ENCODE measurements at places on chromosomes 1 and 21.

GRCh38 chr1:67791686-67792085 lies 41.6 kb downstream of the GNG12 start:
- DNase-seq: no peak

DNA sequence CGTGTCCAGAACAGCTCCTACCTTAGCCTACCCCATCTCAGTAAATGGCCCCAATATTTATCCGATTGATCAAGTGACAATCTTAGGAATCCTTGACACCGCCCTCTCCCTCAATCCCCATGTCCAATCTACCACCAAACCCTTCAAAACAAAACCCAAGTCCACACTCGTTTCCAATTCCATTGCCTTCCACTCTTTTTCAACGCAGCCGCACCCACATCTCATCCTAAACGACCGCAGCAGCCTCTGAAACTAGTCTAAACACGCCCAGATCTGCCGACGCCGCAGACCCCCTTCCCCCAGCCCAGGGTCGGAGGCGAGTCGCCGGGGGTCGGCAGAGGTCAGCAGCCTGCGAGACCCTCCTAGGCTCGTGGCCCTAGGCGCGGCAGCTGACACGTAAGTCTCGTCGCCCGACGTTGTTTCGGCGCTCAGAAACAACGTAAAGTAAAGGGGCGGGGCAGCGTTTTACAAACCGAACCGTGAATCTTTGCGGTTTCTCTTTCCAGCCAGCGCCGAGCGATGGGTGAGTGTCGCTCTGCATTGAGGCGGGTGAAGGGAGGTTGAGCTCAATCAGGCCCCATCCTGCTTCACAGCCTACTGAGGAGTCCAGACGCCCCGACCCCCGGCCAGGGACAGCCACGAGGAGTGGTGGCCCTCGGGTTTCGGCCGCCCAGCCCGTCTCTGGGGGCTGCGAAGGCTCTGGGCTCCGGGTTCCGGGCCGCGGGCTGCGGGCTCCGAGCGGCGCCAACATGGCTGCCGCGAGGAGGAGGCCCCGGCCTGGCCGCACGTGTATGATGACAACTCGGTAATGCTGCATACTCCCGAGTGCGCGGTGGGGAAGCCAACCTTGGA lies at the start of gene RPS8:
RPS8 (plus strand) TSS at position 463 of the 852 bp plus-strand sequence; CDS start at position 520, 57 bp downstream.
- DNase-seq: peak; percentile 82

DNA sequence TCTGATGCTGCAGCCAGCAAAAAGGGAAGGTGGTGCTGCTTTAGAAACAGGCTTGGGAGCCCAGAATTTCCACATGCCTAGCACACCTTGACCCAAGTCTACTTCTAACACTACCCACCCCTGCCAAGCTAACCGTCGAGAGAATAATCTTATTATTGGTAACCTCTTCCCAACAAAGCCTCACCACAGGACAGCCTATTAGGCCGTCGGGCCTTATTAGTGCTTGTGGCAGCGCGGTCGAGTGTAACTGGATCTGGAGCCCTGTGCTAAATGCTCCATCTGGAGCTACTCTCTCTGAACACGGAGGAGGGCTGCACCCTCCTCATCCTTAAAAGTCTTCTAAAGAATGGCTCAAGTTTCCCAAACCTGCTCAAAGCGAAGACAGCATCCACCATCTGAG lies 165.5 kb upstream of the NFIA start:
- no peak for DNase-seq

GRCh38 chr1:101250656-101251272 lies 13.9 kb downstream of the S1PR1 start:
- no peak for DNase-seq

GRCh38 chr1:208688656-208689315 lies 444.6 kb upstream of the PLXNA2 start:
- DNase-seq: no peak

GRCh38 chr1:172323686-172324085 lies 96.8 kb upstream of the C1orf105 start:
- no peak for DNase-seq

- DNase-seq: peak; percentile 42
Measured at GRCh38 chr1:921011-921837, 2.5 kb upstream of the SAMD11 start.

- no peak for DNase-seq
Measured at GRCh38 chr21:44087426-44088400, 19.5 kb upstream of the PWP2 start.

GRCh38 chr1:60054374-60054773 lies 19.2 kb downstream of the C1orf87 start:
- DNase-seq: no peak

DNA sequence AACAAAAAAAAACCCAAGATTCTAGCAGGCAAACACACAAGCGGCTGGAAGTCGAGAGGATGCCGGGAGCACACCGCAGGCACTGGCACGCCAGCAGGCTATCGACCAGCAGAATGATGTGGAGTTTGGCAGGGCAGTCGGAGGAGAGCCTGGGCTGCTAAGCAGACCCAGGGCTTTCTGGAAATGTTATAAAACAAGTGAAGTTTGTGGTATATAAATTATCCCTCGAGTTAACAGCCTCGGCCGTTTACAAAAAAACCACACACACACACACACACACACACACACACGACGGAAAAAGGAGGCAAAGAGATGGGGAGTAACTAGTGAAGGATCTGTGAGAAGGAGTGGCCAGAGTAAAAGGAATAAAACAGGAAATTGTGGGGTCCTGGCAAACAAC lies 87.2 kb upstream of the IVNS1ABP start:
- no peak for DNase-seq

DNA sequence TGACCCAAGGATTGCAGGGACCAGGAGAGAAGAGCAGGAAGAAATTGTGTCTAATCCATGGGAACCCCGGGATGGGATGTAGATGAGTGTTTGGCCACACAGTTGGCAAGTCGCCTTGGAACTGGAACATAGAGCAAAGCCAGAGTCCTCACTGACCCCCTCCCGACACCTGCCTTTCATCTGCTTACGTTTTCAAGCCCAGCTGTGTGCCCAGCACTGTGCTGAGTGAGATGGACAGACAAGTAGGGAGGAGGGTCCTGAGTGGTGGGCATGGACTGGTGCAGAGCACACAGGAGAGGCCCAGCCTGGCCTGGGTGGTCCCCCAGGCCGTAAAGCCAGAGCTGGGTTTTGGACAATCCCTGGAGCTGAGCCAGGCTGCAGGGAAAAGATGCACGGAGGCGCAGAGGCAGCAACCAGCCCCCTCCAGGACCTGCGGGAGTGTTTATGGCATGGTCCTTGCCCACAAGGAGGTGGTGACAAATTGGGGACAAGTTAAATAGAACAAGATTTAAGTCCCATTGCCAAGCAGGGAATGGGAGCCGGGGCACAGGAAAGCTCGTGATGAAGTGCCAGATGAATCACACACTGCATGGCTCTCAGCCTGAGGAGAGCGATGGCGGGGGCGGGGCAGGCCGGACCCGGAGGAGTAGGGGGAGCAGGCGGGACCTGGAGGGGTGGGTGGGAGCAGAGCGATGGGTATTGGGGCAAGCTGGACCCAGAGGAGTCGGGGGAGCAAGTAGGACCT lies 157.8 kb upstream of the VAMP3 start:
- DNase-seq: no peak

GRCh38 chr1:187862506-187862905 lies 1033.8 kb downstream of the PLA2G4A start:
- no peak for DNase-seq

DNA sequence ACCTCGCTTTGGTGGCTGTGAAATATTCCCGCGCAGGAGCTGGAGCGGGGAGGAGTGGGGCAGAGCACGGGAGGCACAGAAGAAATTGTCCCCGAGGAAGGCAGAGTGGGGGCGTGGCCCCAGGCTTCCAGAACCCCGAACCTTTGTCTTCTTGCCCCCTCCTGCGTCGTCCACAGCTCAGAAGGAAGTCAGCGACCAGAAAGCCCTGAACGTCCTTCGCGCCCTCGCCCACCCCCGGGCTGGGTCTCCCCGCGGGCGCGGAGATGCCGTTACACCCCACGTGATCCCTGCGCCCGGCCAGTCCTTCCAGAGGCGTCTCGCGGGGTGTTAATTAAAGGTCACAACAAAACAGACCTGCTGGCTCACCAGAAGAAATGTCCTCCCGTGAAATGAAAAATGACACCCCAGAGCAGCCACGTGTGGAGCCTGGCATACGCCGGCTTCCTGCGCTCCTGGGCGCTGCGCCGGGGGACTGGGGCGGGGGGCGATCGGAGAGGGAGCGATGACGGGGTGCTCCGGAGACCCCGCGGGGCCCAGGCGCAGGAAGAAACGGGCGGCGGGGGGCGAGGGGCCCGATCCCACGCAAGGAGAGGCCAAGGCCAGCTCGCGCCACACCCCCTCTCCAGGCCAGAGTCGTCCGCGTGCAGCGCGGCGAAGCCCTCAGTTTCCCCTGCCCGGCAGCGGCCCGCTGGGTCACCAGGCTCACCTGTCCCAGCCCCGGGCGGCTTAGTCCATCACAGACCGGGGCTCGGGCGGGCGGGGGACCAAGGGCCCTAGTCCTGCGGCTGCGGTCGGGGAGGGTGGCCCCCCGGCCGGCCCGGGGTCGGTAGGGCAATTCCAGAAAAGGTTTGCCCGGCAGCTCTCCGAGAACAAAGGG lies 995 bp upstream of the KIF26B start:
- no peak for DNase-seq

- no peak for DNase-seq
Measured at GRCh38 chr21:25660233-25660632, 21.2 kb downstream of the JAM2 start.

- no peak for DNase-seq
Measured at GRCh38 chr1:215660259-215660658, 93.2 kb downstream of the KCTD3 start.

- no peak for DNase-seq
Measured at GRCh38 chr1:31435471-31436409, 22.7 kb downstream of the SERINC2 start.

- no peak for DNase-seq
Measured at GRCh38 chr1:100972185-100972584, 53.4 kb downstream of the DPH5 start.

GRCh38 chr1:99771513-99771918 lies 5.1 kb upstream of the FRRS1 start:
- DNase-seq: no peak

- no peak for DNase-seq
Measured at GRCh38 chr1:23745515-23745914, 2.2 kb downstream of the ELOA start.

GRCh38 chr1:89949991-89950624 lies 44.8 kb upstream of the ZNF326 start:
- no peak for DNase-seq

DNA sequence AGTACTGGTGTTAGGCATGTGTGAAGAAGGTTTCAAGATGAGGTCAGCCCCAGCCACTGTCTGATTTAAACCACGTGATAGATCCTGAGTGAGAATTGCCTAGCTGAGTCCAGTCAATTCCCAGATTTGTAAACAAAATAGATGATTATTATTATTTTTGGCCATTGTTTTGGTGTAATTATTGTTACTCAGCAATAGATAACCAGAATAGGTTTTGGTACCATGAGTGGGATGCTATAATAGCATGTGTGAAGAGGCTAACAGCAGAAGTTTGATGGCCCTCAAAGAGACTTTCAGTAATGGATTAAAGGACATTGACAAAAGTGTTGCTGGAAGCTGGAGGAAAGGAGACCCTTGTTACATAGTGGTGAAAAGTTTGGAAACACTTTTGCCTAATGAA lies 214.8 kb downstream of the BACH1 start:
- no peak for DNase-seq

- peak; percentile 95 for DNase-seq
Measured at GRCh38 chr1:150363426-150364230, at the start of gene RPRD2. Gene RPRD2 (plus strand): TSS chr1:150364147. CDS start chr1:150364715, 568 bp downstream.

GRCh38 chr1:3905953-3906671 lies 6.0 kb upstream of the C1orf174 start:
- DNase-seq: no peak

DNA sequence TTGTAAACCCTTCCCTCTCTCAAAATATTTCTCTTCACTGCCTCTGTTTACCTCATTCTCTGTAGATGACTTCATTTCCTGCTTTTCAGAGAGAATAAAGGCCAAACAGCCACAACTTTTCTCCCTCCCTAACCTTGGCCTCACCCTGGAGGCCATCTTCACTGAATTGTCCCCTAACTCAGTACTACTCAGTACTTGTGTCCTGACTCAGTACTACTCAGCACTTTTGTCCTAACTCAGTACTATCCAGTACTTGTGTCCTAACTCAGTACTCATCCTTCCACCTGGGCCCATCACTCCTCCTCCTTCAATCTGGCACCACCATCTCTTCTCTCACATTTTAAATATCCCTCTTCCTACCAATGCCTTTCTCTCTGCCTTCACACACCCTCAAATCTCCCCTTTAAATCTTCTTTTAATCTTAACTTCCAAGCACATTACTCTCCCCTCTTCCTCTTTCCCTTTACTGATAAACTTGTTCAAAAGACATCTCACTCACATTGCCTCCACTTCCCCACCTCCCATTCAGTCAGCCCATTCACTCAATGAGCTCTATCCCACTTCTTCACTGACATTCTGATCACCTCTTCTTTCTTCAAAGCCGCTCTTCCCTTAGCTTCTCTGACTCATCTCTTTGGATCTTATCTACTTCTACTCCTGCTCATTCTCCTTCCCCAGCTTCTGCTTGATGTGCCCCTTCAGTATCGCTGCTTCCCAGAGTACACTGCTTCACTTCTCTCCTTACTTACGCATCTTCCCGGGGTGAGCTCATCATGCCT lies 121.4 kb downstream of the RNF220 start:
- DNase-seq: no peak

GRCh38 chr1:113197719-113198330 lies 124.8 kb downstream of the LRIG2 start:
- no peak for DNase-seq

DNA sequence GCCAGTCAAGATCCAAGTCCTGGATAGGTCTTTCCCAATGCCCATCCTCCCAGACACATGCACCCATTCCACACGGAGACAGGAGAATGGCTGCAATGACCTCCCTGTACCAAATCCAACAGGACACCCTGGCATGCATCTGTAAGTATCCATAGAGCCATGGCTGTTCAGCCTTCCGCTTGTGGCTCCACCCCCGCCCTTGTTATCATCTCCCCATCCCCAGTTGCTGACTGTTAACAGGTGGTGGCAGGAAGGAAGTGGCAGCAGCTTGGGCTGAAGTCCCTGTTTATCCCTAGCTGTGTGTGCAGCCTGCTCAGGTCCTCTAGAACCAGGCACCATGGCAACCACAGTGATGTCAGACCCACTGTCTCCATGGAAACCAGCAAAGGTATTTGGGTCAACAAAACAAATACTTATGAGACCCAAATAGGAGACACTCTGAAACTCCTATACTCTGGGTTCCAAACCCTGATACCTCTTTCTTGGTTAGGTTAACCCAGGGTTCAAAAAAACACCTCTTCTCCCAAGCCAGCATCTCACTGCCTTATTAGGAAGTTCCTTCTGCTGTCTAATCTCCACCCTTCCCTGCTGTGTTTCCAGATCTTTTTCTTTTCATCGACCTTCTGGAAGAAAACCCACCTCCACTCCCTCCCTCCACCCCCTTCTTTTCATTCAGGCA lies 721 bp downstream of the PBXIP1 start:
- peak; percentile 90 for DNase-seq

All from T-helper 9 cell (primary cell).